ENCODE measurements at places on chromosomes 2 and 18.

- DNase-seq: no peak
Measured at GRCh38 chr2:221715523-221716247, 143.6 kb upstream of the EPHA4 start.

DNA sequence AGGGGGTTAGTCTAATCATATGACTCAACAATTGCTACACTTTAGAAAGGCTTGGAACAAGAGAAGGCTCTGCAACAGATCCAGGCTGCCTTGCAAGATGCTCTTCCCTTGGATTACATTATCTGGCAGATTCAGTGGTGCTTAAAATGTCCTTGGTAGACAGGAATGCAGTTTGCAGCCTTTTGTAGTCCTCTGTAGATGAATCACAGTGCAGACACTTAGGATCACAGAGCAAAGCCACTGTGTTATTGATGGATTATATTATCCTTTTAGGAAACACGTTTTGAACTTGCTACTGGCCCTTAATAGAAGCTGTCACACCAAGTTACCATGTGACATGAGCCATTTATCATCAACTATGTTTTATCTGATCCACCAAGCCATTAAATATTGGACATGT is 152.2 kb downstream of the CBLN2 start:
- DNase-seq: no peak

- DNase-seq: no peak
Measured at GRCh38 chr2:186365406-186365805, 120.7 kb upstream of the ZC3H15 start.

DNA sequence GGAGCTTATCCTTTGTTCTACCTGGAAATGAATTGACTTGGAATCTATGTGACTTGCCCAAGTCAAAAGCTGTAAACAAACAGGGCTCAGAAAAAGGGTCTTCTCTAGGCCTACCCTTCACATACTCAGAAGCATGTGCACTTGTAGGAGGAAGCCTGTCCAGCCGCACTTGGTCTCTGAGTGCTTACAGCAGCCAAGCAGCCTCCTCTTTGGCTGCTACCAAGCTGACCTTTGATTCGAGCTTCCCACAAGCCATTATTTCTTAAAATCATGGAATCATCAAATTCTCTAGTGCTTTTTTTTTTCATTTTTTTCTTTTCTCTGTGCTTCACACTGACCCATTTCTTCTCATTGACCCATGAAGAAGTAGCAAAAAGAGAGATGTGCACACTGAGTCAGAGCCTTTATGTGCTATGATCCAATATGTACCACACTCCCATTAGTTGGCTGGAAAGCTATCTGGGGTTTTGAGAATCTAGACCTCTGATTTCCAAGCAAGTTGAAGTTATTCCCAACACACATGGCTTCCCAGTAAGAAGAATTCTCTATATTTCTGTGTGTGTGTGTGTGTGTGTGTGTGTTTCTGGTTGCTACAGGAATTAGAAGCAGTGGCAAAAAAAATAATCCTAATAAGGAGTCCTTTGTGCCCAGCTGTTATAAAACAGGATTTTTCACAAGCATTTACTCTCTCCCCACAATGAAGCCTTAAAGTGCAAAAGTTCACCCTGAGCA is 550.3 kb upstream of the TNP1 start:
- DNase-seq: no peak

- no peak for DNase-seq
Measured at GRCh38 chr2:62806231-62806630, 100.7 kb downstream of the EHBP1 start.

- no peak for DNase-seq
Measured at GRCh38 chr2:16064745-16065144, 124.4 kb downstream of the MYCN start.

DNA sequence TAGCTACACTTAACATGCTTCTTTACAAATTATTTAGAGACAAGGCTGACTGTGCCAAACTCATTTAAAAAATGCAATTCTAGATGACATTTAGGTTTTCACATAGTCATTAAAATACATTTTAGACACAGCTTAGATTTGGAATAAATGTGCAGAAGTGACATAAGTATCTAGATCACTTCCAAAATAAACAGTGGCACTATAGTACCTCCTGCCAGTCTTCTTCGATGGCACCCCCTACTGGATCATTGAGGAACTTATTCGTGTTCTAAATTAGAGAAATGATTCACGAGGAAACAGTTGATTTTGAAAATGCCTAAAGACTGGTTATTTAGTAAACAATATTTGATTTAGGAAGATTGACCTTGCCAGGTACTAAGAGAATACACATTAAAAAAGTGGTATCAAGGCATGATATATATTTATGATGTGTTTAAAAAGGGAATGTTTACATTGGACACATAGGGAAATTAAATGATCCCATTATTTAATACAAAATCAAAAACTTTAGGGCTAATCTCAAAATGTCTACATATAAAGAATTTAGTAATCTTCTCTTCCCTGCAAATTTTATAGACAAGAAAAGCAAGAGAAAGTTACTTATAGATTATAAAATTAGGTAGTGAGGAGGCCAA is 323.9 kb downstream of the XIRP2 start:
- peak; percentile 27 for DNase-seq

DNA sequence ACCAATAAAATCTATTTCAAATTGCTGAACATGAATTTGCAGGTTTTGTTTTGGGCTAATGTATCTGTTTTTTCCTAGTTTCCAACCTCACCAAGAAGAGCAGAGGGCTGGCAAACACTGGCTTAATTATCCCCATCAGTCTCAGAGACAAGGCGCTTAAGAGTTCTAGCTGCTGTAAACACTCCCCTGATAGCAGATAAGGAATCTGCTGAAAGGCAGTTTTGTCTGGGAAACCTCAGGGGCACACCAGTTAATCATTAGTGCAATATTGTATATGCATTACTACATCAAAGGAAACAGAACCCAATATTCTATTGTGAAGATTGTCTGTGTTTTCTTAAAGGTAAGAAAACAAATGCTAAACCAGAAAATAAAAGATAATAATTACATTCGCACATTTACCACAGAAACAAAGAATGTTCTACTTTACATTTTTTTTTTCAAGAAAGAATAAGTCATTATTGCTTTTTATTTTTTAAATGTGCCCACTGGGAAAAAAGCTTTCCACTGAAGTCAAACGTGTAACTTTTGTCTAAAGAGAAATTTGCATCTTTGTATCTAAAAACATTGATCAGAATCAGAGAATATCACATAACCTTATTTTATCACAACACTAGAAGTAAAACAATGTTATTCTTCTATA is 179.1 kb downstream of the ERBB4 start:
- no peak for DNase-seq

DNA sequence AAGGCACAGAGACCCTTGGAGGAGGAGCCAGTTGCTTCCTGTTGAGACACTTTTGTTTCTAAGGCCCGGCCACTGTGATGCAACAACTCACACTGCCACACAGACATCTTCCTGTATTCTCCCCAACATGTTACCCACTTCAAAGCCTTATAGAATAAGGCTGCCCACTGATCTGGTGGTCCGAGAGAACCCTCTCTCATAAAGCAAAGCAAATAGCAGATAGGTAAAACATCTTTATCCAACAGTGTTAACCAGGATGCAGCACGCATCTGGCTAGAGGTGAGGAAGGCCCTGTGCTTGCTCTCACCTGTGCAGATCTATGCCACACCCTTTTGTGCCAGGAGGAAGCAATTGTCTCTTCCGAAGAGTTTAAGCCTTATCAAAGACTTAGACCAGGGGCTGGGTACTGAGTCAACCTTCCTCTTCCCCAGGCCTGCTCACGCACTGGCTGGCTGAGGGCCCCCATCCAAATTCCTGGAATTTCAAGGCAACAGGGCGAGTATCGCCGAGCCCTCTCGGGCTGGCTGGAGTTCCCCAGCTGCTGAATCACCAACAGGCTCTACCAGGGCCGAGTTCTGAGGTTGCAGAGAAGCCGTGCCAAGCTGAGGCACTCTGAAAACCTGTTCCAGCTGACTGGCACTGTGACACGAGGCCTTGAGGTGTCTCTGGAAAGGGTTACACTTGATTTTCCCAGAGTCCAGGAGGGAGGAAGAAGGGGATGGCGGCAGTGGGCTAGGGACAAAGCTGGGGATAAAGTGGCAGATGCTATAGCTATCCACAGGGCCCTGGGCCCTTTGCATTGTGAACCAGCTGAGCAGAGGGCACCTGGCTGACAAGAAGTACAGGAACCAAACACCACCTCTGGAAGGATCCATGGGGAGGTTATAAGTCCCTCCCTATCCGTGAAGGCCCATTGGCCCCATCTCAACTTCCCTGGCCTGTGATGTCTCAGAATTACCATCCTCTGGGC is 29.3 kb downstream of the TGFA start:
- peak; percentile 43 for DNase-seq

DNA sequence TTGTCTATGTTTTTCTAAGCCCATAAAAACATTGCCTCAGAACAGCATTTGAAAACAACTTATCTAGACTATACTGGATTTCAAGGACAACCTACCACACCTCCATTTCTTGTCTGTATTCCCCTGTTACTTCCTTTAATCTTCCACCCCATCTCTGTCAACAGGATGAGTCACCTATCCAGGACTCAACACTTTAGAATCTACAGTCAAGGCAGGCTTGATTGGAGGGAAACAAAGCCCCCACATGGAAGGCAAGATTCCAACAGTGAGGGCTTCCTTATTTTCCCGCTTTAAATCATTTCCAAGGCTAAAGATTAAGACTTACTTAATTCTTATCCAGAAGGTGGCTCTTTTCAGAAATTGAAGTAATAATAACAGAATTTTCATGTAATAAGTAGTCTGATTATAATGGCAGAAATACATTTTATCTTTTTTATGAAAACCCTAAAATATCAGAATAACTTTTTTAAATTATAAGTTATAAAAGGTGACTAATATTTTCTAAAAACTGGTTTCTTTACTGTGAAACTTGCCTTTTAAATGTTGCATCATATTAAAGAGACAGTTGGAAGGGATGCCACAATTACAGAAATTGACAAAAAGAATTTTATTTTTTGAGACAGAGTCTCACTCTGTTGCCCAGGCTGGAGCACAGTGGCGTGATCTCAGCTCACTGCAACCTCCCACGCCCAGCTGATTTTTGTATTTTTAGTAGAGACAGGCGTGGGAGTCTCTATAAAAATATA is 138.7 kb upstream of the CCDC150 start:
- no peak for DNase-seq

DNA sequence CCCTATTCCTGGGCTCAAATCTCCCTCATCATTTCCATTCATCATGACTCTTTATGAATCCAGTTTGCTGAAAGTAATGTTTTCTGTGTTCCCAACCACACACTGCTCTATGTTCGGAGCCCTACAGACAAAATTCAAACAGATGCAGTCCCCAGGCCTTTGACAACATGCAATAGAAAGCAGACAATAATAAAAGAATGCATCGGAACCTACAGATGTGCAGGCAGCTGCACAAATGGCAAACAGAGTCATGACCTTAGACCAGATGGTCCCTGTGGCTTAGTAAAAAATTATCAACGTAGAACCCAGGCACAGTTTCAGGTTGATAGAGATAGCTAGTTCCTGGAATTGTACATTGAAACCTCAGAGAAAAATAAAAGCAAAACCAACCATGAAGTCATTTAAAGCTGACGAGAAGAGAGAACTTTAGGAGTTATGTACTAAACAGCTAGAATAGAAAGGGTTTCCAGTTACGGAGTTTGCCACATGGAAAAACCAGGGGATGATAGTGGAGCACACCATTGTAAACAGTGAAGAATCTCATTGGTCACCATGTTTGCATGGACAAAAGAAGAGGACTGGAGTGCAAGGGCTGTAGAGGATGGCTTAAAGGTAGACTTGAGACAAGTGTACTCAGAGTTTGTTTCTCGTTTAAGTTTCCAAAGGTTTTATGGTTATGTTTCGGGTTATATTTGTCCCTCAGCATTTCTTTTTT is 23.2 kb upstream of the ACVR1 start:
- DNase-seq: no peak

GRCh38 chr2:132662732-132663131 is 7.3 kb downstream of the LYPD1 start:
- DNase-seq: no peak

GRCh38 chr2:127633556-127634065 is 12.3 kb upstream of the GPR17 start:
- DNase-seq: peak; percentile 25

DNA sequence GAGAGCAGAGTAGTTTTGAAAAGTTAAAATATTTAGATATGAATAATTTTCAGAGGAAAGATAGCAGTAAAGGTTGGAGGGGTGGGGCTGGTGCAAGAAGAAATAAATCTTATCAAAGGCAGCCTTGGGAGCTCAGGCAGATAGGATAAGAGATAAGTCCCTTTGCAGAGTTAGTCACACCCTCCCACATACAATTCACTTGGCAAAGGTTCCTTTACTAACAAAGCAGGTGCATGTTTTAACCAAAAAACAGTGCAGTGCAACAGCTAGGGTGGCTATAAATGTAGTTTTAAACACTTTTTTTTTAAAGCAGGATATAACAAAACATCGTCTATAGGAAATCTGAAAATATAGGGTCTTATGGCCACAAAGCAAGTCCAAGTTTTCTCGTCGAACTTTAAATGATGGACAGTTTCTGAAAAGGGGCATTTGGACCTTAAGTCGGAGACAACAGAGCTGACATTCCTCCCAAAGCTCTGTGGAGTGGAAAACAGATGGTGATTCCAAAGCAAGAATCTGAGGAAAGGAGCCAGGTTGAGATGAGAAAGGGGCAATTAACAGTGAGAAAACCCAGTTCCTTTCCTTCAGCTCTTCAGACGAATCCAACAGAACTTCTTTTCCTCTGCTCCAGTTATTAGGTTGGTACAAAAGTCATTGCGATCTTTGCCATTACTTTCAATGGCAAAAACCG is 53.0 kb downstream of the EPHA4 start:
- no peak for DNase-seq

DNA sequence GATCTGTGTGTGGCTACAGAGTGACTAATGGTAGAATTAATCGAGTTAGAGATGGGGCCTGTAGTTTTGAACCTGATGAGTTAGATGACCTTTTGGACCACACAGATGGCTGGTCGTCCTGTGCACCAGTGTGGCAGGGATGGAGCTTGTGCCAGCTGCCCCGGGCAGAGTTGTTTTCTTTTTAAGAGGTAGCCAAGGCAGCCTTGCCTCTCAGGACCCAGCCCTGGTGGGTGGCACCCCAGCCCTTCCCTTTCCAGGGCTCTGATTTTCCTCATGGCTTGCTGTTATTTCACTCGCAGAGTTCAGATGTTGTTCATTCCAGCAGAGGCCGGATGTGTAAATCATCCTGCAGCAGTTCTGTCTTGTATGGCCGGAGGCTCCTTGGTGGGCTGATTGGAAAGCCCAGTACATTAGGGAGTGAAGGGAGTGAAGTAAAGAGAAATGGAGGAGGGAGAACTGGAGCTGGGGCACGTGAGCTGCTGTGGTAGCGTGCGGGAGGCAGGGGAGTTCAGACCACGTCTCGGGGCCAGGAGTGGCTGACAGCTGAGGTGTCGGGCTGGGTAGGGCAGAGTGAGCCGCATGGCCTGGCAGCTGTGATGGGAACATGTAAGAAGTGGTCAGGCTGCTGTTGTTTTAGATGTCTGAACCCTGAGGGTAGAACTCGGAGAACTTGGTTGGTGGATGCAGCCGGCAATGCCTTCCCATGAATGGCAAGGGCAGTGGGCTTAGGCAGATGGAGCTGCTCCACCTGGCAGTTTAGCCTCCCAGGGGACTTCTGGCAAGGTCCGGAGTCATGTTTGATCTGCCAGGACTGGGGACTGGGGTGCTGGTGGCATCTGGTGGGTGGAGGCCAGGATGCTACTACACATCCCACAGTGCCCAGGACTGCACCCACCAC is 28.8 kb downstream of the ASAP2 start:
- DNase-seq: no peak

All from dermis microvascular lymphatic vessel endothelial cell (primary cell).